ENCODE measurements at places on chromosomes 1 and 21. TPM values are rescaled to one million over a fixed set of nuclear protein-coding genes. Genes with fewer than 3 reads are reported as not detected.

The CRP gene
- total RNA-seq: not detected

The KRTAP13-1 gene
- not detected for total RNA-seq

The ACTL8 gene
- 0.98 TPM for total RNA-seq

The RHD gene
- total RNA-seq: not detected

The CFHR5 gene
- total RNA-seq: not detected

The AMY1A gene
- not detected for total RNA-seq

The YRDC gene
- 82.0 TPM for total RNA-seq

The ATP1A4 gene
- total RNA-seq: not detected

The FCRL4 gene
- total RNA-seq: not detected

The LCE1B gene
- total RNA-seq: not detected

The LDLRAD1 gene
- not detected for total RNA-seq

The NME7 gene
- 14.4 TPM for total RNA-seq

The FMO5 gene
- 0.53 TPM for total RNA-seq

The GJA4 gene
- not detected for total RNA-seq

The MKNK1 gene
- 29.5 TPM for total RNA-seq

The PGBD5 gene
- total RNA-seq: 0.23 TPM

The KDF1 gene
- not detected for total RNA-seq

The PAX7 gene
- total RNA-seq: not detected

The LCE1A gene
- not detected for total RNA-seq

The PSMD4 gene
- 491 TPM for total RNA-seq

The NOS1AP gene
- 4.1 TPM for total RNA-seq

The TNFRSF9 gene
- total RNA-seq: 0.29 TPM

The LCE6A gene
- not detected for total RNA-seq

The MRPL9 gene
- 194 TPM for total RNA-seq

The ESPN gene
- 12.2 TPM for total RNA-seq

The KCND3 gene
- total RNA-seq: 0.11 TPM

The PLEKHO1 gene
- 27.2 TPM for total RNA-seq

The SELENOF gene
- total RNA-seq: 69.6 TPM

The PTPN22 gene
- 1.7 TPM for total RNA-seq

The RNF186 gene
- total RNA-seq: not detected

Measured in A375 (cell line).